ENCODE measurements at places on chromosomes 5 and 9. TPM values are rescaled to one million over a fixed set of nuclear protein-coding genes. Genes with fewer than 3 reads are reported as not detected.

DOCK8 gene
- polyA plus RNA-seq: 15.8 TPM

CMYA5 gene
- 2.3 TPM for polyA plus RNA-seq

PPP2R2B gene
- polyA plus RNA-seq: 8.0 TPM

- no peak for DNase-seq
- H3K27me3 ChIP-seq: no peaks in the 10 kb centered on the region
- no peak overlapping the region for H3K4me3 ChIP-seq
- no peaks in the 10 kb centered on the region for H3K36me3 ChIP-seq
- H3K27ac ChIP-seq: no peak overlapping the region
- no peaks in the 10 kb centered on the region for H3K4me1 ChIP-seq
Measured at GRCh38 chr9:7977586-7977985, 178.0 kb upstream of the DMAC1 start.

- DNase-seq: no peak
- no peak overlapping the region for H3K4me3 ChIP-seq
- no peaks in the 10 kb centered on the region for H3K27me3 ChIP-seq
- no peak overlapping the region for H3K27ac ChIP-seq
- H3K36me3 ChIP-seq: no peaks in the 10 kb centered on the region
Measured at GRCh38 chr5:125603321-125603720, 819.9 kb upstream of the GRAMD2B start.

DNA sequence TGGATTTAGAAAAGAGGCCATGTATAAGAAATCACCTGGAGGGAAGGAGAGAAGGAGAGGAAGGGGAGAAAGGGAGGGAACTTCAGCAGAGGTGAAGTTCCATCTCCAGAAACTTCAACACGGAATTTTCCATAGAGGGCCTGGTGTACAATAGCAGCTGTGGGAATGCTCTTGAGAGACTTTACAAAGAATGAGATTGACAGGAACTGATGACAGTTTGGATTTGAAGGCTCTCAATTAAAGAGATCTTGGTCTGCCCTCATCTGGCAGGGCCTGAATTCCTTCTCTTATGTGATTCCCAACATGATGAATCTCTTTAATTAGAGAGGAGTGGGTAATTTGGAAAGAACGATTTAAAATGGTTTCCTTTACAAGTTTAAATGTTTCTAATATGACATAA is 143.5 kb downstream of the MLLT3 start:
- DNase-seq: no peak
- peaks cover 9% of the 10 kb centered on the region for H3K4me1 ChIP-seq
- H3K4me3 ChIP-seq: no peak overlapping the region
- no peak overlapping the region for H3K27ac ChIP-seq
- no peaks in the 10 kb centered on the region for H3K36me3 ChIP-seq
- no peaks in the 10 kb centered on the region for H3K27me3 ChIP-seq
